ENCODE measurements at places on chromosomes 5 and 9.

- no peak for DNase-seq
Observed at GRCh38 chr5:135995976-135996375, 32.8 kb upstream of the TGFBI start.

- DNase-seq = no peak
Observed at GRCh38 chr9:114467910-114468309, 37.4 kb downstream of the WHRN start.

DNA sequence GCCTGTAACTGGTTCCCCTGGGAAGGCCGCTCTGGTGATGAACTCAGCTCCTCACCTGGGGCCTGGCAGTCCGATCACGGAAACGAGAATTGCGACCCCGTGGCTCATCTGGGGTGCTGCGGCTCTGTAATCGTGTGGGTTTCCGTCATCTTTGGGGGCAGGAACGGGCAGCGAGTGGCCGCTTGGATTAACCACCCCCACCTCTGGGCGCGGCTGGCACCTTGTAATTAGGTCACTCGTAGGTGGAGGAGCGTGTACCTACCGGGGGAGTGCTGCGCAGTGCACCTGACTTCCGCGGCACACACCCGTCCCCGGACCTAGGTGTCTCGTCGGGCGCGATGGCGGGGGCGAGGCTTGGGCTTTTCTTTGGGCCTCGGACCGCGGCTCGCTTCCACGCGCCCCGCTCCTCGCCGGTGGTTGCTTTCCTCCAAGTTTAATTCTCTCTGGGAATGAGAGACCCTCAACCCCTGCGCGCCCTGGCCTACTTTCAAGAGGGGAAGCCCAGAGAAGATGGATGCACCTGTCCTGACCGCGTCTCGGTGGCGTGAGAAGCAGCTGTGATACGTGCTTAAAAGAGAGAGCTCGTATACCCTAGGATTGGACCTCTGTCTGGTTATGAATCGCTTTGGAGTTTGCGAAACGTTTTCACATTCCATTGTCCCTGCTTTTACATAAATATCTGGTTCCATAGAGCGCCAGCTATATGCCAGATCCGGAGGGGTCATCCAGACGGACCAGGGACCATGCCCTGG lies 744 bp upstream of the PPP2CA start:
- DNase-seq = no peak

GRCh38 chr9:128920381-128921058 lies at the start of gene PHYHD1:
TSS of gene PHYHD1 (plus strand) at chr9:128920982. CDS start at chr9:128922324, 1,342 bp downstream.
- no peak for DNase-seq

- no peak for DNase-seq
Observed at GRCh38 chr5:125464847-125465432, 718.5 kb upstream of the ZNF608 start.

DNA sequence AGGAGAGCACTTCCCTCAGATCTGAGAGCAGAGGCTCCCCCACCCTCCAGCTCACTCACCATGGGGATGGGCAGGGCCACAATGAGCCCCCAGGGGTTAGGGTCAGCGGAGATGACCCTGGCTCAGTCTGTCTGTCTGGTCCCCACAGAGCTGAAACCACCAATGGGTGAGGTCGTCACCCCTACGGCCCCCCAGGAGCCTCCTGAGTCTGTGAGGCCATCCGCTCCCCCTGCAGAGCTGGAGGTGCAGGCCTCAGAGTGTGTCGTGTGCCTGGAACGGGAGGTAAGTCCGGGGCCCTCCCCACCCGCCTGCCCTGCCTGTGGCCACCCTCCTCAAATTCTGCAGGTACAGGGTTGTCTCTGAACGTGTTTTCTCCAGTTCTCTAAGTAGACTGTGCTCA lies 49.6 kb downstream of the LRSAM1 start:
- no peak for DNase-seq

DNA sequence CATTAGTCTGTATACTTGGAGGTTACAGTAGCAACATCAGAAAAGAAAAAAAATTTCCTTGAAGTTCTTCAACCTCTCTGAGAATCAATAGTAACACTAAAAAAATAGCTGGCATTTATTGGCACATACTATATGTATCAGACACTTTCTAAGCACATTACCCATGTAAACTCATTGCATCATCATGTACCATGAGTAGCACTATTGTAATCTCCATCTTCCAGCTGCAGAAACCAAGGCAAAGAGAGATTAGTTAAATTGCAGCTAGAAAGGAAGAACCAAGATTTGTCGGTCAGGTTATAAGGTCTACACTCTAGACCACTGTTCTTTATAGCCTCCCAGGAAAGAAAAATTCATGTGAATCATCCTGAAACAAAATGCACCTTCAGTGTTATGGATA lies 31.4 kb upstream of the RAB3C start:
- no peak for DNase-seq

- DNase-seq = no peak
Observed at GRCh38 chr9:112248722-112249121, 73.6 kb upstream of the SUSD1 start.

DNA sequence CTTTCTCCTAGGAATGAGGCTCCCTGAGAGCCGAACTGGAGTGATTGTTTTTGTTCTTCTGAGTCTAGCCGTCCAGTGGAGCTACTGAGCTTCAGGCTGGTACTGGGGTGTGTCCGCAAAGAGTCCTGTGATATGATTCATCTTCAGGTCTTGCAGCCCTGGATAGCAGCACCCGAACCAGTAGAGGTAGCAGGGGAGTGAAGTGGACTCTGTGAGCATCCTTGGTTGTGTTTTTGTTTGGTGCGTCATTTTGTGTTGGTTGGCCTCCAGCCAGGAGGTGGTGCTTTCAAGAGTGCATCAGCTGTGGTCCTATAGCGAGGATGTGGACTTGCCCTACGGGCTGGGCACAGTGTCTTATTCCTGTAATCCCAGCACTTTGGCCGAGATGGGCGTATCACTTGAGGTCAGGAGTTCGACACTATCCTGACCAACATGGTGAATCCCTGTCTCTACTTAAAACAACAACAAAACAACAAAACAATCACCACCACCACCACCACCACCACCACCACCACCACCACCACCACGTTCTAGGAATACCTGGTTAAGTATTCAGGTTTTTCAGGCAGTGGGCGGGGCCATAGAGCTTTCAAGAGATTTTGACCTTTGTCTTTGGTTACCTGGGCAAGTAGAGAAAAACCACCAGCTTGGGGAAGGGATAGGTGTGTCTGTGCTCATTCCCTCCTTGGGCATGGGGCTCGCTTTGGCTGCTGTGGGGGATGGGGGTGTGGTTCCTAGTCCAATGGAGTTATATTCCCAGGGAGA lies 154.0 kb downstream of the WDR70 start:
- no peak for DNase-seq

- no peak for DNase-seq
Observed at GRCh38 chr9:76962732-76963131, 56.7 kb upstream of the FOXB2 start.

- no peak for DNase-seq
Observed at GRCh38 chr5:106858616-106859015, 812.1 kb downstream of the EFNA5 start.

GRCh38 chr5:155402927-155403640 lies 389.5 kb downstream of the KIF4B start:
- no peak for DNase-seq

DNA sequence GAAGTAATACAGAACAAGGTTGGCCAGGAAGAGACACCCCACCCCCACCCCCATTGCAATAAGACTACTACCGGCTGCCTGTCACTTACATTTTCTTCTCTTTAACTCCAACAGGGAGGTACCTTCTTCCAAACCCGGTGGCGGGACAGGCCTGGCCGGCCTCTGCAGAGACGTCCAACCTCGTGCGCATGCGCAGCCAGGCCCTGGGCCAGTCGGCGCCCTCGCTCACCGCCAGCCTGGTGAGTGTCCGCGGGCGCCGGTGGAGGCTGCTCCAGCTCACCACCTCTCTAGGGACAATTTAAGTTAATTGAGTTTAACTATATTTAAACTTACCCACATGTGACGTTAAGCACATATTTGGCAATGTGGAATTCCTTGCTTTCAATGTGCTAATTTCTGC lies 192.4 kb downstream of the MAST4 start:
- DNase-seq = no peak

- no peak for DNase-seq
Observed at GRCh38 chr9:89116064-89116804, 62.4 kb downstream of the SHC3 start.

- no peak for DNase-seq
Observed at GRCh38 chr9:87198716-87199115, 251.4 kb upstream of the GAS1 start.

- DNase-seq = no peak
Observed at GRCh38 chr9:131126059-131126426, 657 bp downstream of the NUP214 start.

GRCh38 chr5:144465441-144465840 lies 294.8 kb downstream of the KCTD16 start:
- no peak for DNase-seq

DNA sequence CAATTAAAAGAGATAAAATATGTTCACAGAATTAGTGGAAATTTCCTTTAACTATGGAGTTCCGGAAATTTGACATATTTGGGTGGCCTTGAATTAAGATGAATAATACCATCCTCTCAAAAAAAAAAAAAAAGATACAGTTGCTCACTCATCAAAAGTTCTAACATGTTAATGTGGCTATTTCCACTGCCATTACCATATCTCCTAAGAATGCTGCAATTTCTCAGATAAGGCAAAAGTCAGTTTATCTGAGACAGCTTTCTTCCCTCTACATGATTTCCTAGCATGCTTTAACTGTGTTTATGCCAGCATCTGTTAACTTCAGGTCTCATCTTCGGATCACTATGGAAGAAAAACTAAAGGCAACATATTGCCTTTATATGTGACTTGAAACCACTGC lies 2.6 kb downstream of the FASTKD3 start:
- DNase-seq = no peak

- DNase-seq = no peak
Observed at GRCh38 chr5:177070536-177071191, 16.1 kb upstream of the FGFR4 start.

GRCh38 chr9:111728143-111728542 lies 66.6 kb downstream of the SHOC1 start:
- DNase-seq = no peak

- no peak for DNase-seq
Observed at GRCh38 chr9:121851641-121852091, 200.2 kb downstream of the DAB2IP start.

DNA sequence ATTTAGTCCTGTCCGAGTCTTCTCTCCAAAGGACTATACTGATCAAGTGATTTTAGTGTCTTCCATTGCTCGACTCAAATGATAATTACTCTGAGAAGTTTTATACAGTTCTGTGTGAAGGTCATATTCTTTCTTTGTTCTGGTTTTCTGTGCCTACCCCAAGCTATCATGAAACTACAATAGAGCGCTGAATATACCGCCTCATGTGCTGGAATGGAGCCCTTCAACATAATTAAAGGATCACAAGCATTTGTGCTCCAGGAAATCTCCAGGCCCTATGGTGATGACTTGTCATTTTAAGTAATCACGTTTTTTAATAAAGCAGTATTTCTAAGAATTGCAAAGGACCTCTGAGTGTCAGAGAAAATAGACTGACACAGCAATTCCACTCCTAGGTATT lies 10.9 kb upstream of the SLC31A2 start:
- no peak for DNase-seq

DNA sequence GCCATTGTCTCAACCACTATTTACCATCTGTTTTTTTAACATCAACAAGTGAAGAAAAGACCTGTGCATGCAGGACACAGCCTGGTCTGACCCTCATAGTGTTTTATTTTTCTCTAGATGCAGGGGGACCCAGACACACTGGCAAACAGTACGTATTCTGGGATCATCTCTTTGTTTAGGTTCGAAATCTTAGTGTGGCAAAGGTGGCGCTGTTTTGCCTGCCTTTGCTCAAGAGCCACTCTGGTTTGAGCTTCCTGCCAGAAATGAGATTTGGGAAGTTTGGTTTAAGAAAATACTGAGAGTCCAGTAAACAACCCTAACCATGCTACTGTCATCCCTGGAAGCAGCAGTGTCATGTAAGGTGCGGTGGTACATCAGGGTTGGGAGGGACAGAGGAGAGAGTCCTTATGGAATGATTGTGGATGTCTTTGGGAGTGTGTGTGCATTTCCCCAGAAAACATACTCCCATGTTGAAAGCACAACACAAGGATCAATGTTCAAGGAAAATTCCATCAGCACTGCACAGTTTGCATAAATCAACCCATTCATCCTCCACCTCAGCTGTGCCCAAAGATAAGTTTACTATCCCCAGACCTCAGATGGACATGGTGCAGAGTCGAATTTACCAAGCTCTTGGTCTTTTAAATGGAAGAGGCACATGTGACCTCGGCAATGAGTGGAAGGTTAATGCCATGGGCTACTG lies 34.0 kb upstream of the FLT4 start:
- DNase-seq = no peak

GRCh38 chr5:10478436-10478835 lies 36.8 kb downstream of the ROPN1L start:
- DNase-seq = no peak

DNA sequence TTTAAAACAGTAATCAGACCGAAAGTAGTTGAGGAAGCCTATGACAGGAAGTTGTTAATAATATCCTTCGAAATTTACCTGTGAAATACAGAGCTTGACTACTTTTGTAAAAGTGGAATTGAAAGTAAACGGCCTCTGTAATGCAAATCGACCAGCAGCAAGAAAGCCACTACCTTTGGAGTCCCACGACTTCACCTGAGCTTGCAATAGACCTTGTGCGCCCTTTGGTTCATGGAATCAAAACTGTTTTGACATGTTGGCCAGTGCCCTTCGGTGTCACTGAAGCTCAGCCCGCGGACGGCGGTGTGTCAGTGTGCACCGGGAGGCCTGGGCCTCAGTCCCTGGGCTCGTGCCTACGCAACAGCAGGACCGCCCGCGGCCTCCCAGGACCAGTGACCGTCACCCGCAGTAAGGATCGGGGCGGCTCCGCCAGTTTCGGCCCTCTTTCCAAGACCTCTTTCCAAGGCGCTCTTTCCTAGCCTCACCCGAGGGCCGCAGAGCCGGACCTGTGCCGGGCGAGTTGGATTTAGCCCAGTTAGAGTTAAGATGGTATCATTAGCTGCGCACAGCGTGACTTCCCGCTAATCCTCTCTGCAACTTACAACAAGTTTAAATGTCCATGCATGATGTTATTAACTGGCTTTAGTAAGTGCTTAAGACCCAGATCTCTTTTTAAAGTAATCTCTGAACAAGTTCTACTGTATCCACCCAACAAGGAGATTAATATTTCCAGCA lies 223.3 kb downstream of the MEF2C start:
- no peak for DNase-seq

- DNase-seq = no peak
Observed at GRCh38 chr5:126055348-126055729, 367.9 kb upstream of the GRAMD2B start.

DNA sequence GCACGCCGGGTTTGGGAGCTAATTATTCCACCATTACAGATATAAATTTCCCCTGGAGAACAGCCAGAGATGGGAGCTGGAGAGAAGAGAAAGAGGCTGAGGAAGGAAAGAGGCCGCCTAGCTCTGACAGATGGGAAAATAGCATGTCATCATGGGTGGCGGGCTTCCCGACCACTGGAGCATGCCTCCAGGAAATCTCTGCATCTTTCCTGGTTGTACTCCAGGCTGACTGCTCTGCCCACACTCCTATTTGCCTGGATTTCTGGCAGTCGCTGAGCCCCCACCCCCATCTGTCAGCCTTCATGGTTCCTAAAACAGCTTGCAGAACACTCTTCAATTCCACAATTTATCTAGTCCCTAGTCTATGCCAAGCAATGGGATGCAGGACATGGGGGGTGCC lies 14.3 kb upstream of the GABRP start:
- no peak for DNase-seq
